Nephron progenitor cell (in vitro differentiated cells): ENCODE measurements at places on chromosomes 13 and 19.

DNA sequence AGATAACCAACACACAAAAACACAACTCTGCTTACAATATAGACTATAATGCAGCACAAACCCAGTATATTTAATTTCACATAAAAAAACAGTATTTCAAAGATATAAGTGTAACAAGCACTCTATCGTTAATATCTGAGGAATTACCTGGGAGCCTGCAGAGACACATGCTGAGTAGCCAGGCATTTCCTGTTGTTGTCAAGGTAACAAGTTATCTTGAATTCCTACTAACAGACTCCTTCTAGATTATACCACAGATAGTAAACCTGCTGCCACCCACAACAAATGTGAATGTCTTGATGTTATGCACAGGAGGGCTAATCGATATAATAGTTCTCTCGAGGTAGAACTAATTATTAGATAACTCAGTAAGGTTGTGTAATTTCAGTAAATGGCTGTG, 826.0 kb upstream of the PRR20A start:
- no peak for DNase-seq

DNA sequence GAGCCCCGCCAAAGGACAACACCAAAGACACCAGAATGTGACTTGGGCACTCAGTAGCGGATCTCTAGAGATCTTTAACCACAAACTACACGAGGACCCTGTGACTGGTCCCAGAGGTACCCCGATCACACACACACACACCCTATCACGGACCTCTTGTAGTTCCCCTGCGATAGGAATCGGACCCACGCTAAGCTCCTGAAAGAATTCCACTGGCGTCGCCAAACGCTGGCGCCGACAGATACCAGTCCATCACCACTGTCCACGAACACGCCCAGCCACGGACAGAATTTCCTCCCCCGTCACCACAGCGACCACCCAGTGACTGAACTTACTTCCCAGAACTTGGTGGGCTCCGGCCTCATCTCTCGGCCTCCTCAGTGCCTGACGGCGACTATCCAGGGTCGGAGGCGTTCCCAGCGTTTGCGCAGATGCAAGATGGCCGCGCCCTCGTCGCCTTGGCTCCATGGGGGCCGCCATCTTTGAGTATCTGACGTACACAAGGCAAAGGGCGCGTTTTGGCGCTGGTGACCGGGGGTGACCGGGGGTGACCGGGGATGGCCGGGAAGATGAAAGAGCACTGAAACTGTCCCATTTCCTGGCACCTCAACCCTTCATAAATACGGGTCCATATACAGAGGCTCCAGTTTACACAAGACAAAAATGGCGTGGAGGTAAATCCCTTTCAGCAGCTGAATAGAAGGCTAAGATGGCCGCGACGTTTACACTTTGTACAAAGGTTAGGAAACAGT, at the start of gene ZNF615:
TSS of gene ZNF615 (minus strand) at position 406 of the 752 bp plus-strand sequence. CDS start 4,500 bp downstream, outside the sequence.
- DNase-seq, result peak; percentile 91

GRCh38 chr19:39968789-39969188, 2.2 kb upstream of the PSMC4 start:
- DNase-seq, result no peak

- DNase-seq, result no peak
These were observed 40.8 kb downstream of the RCBTB2 start for GRCh38 chr13:48492096-48492440.

DNA sequence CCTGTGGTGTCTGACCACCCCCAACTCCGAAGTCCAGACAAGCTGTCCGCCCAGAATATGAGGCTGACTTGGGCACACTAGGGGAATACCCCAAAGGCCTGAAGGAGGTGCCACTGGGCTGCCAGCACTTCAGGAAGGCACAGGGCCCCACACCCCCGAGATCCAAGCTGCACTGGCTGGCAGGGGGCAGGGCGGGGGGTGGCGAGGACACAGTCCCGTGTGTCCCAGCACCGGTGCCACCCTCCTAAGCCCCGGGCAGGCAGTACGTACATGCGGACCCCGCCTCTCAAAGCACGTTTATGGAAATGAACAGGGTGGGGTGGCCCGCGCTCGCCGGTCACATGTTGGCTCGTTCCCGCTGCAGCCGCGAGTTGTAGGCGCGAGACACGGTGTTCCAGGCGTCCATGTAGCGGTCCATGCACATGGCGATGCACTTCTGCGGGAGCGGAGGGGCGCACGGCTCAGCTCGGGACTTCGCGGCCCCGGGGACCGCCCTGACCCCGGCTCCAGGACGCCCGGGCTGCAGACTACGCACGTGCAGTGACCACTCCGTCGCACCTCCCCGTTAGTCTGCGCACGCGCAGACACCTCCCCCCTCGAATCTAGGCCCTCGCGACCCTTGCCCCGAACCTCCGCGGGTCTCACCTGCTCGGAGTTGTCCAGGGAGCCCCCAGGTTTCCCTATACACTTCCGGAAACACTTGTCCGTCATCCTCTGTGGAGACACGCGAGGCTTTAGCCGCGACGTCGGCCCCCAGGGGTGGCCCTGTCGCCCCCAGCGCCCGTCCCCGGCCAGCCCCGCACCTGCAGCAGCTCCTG, 566 bp downstream of the TIMM13 start:
- peak; percentile 70 for DNase-seq

GRCh38 chr19:40933025-40933424, 51.0 kb upstream of the CYP2A7 start:
- no peak for DNase-seq

- DNase-seq, result no peak
These were observed 190.1 kb upstream of the KLF12 start for GRCh38 chr13:74324338-74324737.

GRCh38 chr13:78608252-78608687, 4.9 kb upstream of the POU4F1 start:
- no peak for DNase-seq

DNA sequence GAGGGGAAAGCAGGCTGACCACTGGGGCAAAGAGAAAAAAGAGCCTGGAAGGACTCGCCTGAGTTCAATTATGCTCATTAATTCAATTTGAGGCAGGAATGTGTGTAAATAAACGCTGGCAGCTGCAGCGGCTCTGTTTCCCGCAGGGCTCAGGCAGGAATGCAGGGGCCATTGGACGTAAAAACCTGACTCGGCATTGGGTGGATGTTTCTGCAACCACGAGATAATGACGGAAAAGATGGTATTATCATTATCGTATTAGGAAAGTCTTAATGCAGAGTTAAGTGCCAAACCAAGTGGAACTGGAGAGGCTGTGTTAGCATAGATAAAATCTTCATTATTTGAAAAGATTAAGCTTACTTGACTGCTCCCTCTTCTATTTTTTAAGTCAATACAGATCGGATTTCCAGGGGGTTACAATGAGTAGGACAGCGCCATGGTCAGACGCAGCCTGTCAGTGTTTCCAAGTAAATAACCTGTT, 169.8 kb downstream of the SHISA2 start:
- DNase-seq, result peak; percentile 50

GRCh38 chr19:29445246-29445645, 80.5 kb upstream of the VSTM2B start:
- no peak for DNase-seq

DNA sequence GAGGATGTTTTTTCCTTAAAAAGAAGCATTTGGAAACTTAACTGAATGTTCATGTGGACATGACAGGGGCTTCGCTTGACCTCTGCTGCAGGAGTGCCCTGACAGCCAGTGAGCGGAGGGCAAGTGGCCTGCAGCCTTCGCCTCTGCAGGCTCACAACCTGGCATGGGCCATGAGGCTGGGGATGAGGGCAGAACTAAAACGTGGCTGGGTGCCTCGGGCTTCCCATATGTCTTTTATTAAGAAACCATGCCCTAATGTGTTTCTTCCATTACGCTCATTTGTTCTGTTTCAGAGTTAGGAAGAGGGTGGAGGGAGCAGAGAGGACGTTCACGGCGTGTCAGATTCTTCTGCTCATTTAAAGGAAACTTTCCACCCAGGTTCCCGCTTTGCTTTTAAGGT, 2.9 kb downstream of the ARHGEF7 start:
- DNase-seq, result no peak

DNA sequence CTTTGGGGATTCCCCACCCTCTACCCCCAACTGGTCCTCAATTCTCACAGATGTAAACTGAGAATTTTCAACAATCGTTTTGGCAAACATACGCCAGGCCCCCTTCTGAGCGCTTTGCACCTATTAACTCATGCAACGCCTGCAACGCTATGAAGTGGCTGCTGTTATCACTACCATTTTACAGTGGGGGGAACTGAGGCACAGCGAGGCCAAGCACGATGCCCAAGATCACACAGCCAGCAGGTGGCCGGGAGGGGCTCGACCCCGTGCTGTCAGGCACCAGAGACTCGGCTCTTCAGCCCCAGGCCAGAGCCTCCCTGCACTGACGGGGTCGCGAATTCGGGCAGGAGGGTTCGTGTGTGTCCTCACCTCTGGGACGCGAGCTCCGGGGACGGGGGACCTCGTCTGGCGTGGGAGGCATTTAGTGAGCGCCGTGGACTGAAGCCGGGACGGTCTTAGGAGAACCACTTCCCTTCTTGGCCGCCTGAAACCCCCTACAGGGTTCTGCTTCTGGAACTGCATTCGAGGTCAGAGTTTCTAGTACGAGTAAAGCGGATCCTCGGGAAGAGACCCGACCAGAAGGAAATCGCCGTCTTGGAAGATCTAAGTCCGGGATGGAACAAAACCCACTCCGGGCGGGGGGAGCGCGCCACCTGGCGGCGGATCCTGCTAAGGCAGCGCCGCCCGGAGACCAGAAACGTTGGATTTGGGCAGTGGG, 21.0 kb downstream of the ZNF114 start:
- peak; percentile 90 for DNase-seq

GRCh38 chr13:52665325-52665724, 12.7 kb downstream of the SUGT1 start:
- DNase-seq, result no peak

- no peak for DNase-seq
These were observed 1438.1 kb downstream of the UQCRFS1 start for GRCh38 chr19:27774827-27775226.

GRCh38 chr13:36108954-36109353, 22.2 kb downstream of the DCLK1 start:
- no peak for DNase-seq

GRCh38 chr13:23642110-23642509, 71.9 kb downstream of the TNFRSF19 start:
- DNase-seq, result no peak

DNA sequence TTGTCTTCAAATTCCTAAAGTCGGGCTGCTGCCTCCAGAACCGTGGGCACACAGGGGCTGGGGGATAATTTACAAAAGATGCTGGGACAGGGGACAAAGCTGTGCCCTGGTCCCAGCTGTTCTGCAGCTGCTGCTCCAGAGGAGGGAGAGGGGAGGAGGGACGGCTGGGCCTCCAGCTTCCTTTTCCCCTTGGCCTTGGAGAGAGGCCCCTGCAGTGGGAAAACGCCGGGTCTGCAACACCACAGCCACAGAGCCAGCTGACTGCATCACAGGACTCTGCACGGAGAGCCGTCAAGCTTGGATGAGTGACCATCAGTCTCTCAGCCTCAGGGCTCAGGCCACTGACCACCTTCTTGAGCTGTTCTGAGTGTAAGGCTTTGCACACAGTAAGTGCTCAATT, 6.1 kb downstream of the DOCK6 start:
- peak; percentile 45 for DNase-seq
